ENCODE measurements at places on chromosomes 3 and 15.

GRCh38 chr3:110684466-110684865, 387.1 kb upstream of the NECTIN3 start:
- no peak for DNase-seq

GRCh38 chr3:127637546-127637945, 8.6 kb downstream of the PODXL2 start:
- DNase-seq: no peak

DNA sequence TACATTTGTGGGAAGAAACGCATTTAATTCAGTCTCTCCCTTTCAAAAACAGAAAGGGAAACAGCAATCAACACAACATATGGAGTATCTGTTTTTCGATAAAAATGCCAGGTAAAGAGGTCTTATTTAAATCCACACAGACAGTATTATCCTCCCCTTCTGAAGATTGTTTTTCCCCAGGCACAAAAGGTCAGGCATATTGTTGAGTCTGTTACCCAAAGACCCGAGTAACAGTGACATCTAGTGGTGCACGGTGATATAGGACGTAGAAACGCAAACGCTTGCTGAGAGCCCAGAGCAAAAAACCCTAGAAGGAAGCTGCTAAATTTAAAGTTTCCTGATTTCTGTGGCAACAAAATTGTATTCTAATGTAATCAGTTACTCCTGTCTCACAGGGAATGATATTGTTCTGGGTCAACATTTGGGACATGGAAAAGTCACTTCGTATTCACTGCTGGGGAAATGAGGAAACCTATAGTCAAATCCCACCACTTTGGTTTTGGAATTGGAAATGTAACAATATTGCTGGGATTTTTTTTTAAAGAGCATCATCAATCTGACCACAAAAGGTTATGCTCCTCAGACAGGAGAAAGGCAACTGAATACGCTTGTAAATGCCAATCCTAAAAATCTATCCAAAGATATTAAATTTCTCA, 312.7 kb upstream of the CCDC54 start:
- peak; percentile 92 for DNase-seq

DNA sequence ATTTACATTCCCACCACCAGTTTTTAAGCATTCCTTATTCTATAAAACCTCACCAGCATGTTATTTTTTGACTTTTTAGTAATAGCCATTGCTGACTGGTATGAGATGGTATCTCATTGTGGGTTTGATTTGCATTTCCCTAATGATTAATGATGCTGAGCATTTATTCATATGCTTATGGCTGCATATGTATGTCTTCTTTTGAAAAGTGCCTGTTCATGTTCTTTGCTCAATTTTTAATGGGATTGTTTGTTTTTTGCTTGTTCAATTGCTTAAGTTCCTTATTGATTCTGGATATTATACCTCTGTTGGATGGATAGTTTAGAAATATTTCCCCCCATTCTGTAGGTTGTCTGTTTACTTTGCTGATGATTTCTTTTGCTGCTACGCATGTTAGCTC, 16.1 kb downstream of the TBC1D5 start:
- no peak for DNase-seq

DNA sequence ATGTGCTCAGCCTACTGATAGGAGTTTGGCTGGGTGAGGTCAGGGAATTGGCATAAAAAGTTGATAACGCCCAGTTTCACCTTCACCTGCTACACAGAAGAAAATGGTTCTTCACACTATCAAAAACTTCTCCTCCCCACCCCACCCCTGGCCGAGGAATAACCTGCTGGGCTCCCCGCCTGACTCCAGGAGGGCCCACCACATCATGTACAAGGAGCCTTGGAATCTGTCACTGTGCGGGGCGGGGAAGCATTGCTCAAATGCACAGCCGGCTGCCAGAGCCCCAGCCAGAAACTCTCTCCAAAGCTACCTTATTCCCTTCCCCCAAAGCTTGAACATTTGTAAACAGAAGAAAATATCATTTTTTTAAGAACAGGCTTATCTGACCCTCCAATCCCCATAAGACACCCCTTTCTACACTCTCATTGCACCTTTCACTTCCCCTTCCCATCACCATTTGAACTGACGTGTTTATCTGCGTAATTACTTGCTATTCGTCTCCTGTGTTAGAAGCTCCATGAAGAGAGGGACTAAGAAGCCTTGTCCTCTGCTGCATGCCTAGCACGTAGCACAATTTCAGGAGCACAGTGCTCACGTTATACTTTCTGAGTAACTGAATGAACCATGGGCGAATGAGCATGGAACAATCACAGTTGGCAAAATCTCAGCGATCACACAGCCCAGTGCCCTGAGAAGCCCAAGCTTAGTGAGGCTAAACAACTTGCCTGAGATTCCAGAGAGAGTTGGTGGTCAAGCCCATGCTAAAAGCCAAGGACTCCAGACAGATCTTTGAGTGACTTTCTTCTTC, 82.9 kb downstream of the HES1 start:
- no peak for DNase-seq

DNA sequence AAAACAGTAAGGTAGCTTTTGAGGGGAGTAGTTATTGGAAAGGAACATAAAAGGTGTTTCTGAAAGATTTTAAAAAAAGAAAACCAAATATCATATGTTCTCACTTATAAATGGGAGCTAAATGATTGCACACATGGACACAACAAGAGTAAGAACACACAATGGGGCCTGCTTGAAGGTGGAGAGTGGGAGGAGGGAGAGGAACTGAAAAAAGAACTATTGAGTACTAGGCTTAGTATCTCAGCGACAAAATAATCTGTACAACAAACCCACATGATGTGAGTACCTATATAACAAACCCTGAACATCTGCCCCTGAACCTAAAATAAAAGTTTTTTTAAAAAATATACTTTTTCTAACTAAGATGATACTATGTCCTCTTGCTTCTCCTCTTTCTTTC, 138.3 kb downstream of the CGGBP1 start:
- no peak for DNase-seq

DNA sequence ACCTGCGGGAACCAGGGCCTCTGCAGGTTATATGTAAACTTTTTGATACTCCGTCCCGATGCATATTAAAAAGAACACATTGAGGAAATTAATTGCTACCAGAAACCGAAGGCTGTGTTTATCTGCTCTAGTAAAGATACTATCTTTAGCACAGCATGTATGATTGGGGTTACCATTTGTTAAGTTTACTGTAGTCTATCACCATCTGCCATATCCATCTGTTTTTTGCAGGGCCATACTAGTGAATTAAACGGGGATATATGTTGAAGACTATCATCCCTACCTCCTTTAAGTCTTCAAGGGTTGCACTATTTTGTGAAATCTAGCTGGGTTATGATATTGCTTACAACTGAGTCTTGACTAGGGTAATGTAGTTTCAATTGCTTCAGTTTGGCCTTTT, 597.0 kb downstream of the SQOR start:
- DNase-seq: no peak
